ENCODE measurements at places on chromosomes 2 and 18. TPM values are rescaled to one million over a fixed set of nuclear protein-coding genes. Genes with fewer than 3 reads are reported as not detected.

GRCh38 chr2:119352357-119352756 is 14.3 kb downstream of the C2orf76 start:
- DNase-seq, result no peak

DNA sequence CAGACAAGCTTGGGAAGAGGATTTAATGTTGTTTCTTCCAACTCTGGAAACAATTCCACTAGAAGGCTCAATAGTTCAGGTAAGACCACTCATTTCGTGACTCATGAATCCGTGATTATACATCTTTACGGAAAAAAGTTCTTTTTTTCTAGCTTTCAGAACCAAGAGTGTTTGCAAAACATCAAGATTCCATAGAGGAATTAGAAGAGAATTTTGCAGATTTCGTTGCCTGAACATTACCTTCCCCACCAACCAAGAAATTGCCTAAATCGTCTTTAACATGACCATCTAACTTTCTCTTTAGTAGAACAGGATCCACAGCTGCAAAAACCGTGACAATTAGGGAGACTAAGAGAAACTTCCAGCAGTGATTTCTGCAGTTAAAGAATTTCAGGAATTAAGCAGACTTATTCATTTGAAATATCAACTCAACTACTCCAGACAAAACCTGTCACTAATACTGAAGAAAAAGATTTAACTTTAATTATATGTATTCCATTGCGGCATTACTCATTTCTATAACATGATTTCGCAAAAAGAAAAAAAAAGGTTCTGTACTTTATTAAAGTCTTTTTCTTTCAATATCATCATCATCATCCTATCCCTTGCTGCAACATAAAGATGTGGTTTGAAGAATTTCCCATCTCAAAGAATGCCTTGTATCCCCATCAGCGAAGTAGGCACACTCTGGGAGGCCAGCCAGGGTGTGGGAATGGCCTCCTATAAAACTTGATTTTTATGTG is 1.9 kb upstream of the NAB1 start:
- no peak for DNase-seq

DNA sequence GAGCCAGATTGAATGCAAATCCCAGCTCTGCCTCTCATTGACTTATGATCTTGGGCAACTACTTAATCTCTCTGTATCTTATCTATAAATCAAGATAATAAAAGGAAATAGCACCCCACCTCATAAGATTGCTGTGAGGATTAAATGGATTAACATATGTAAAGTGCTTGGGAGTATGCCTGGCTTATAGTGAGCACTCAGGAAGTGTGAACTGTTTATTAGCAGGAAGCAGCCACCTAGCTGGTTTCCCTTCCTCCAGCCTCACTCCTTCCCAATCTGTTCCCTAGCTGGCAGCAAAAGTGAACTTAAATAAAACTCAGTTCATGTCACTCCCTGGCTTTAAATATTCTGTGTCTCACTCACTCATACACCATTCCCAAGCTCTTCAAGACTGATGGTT is 526.6 kb upstream of the PKDCC start:
- no peak for DNase-seq

DNA sequence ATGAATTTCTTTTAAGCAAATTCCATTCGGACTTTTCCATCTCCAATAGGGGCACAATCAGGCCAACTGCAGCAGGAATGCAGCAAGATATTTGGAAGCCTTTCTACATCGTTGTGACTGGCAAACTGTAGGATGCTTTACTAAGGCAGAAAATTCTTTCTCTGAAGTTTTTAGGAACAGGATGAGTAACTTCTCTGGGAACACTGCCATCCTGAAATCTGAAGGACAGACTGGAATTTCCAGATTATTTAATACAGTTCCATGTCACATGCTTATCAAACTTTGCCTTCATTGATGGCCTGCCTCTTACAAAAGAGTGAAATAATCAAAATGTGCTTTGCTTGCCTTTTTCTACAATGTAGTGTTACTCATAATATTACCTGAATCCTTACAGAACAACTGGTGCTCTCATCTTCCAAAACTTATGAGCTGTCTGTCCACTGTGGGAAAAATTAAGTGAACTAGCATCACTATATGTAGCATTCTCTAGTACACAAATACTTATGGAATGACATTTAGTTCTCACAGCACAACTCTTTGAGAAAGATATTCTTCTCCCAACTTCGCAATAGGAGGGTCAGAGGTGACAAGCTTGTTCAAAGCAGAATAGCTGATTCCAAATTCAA is 32.0 kb upstream of the MAP2 start:
- DNase-seq, result no peak

SCN9A gene
- not detected for total RNA-seq

ANKRD30B gene
- not detected for total RNA-seq

Data from activated CD4-positive, alpha-beta memory T cell treated with anti-CD3 and anti-CD28 coated beads for 36 hours (primary cell).